ENCODE measurements at places on chromosomes 16 and 17.
A peak's percentile ranks its signal among the peaks of the same experiment; 100 is the strongest.

DNA sequence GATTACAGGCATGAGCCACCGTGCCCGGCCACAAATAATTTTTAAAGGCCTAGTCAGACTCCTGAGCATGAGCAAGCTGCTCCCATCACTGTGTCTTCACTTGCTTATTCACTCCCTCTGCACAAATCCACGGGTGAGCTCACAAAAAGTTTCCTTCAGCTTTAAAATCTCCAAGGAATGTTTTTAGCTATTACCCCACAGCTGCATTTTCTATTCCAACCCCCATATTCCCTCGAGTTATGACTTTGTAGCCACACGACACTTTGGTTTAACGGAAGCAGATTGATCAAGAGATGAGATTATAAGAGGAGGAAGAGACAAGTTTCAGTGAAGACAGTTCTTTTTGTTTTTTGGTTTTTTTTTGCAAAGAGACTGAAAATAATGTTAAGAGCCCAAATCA lies 49.1 kb upstream of the SLC25A19 start:
- peak; percentile 48 for DNase-seq

- no peak for DNase-seq
Observed at GRCh38 chr17:5044630-5045029, 9.4 kb upstream of the SLC52A1 start.

GRCh38 chr16:52193441-52193840 lies 353.5 kb downstream of the TOX3 start:
- DNase-seq = no peak

- DNase-seq = no peak
Observed at GRCh38 chr16:12078405-12079280, 102.1 kb downstream of the SNX29 start.

- no peak for DNase-seq
Observed at GRCh38 chr17:62125307-62125706, 60.2 kb upstream of the MED13 start.

GRCh38 chr16:14562691-14563491 lies 67.2 kb downstream of the PARN start:
- DNase-seq = no peak

- DNase-seq = no peak
Observed at GRCh38 chr17:21512307-21513011, 136.3 kb downstream of the KCNJ12 start.

Measured in T-helper 1 cell (primary cell).